Panc1 (cell line): ENCODE measurements at places on chromosomes 1 and 21. TPM values are rescaled to one million over a fixed set of nuclear protein-coding genes. Genes with fewer than 3 reads are reported as not detected.
A peak's percentile ranks its signal among the peaks of the same experiment; 100 is the strongest.

Gene COL24A1
- total RNA-seq, result 0.08 TPM

GRCh38 chr1:74396933-74397332 is 115.5 kb downstream of the LRRC53 start:
- H3K4me1 ChIP-seq, result no peaks in the 10 kb centered on the region
- no peaks in the 10 kb centered on the region for H3K27me3 ChIP-seq
- H3K4me3 ChIP-seq, result no peak overlapping the region
- no peak for DNase-seq
- no peak overlapping the region for H3K27ac ChIP-seq

DNA sequence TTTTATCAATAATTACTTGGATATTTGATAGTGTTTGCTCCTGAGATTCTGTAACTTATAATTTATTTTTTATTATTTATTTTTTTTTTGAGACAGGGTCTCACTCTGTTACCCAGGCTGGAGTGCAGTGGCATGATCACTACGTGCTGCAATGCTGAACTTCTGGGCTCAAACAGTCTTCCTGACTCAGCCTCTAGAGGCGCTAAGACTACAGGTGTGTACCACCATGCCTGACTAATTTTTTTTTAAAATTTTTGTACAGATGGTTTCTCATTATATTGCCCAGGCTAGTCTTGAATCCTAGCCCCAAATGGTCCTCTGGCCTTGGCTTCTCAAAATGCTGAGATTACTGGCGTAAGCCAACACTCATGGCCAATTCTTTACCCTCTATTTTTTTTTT is 845.5 kb upstream of the ADGRL4 start:
- no peak overlapping the region for H3K27ac ChIP-seq
- no peaks in the 10 kb centered on the region for H3K27me3 ChIP-seq
- no peak for DNase-seq
- no peaks in the 10 kb centered on the region for H3K36me3 ChIP-seq
- no peaks in the 10 kb centered on the region for H3K4me1 ChIP-seq
- no peak overlapping the region for H3K4me3 ChIP-seq

DNA sequence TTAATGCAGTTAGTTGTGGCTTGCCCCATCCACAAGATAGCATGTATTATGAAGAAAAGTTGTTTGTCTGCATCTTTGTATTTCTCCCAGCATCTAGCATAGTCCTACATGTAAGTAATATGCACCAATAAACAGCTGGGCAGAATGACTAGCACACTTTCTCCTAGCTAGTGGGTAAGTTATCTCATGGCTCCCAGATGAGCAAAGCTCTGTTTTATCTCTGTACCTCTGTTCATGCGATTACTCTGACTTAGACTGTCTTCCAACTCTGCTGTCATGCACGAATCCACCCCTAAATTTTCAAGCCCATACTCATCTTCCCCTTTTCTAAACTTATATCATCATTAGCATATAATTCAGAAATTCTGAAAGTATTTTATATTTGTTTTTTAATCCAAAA is 37.5 kb upstream of the KCTD3 start:
- no peak overlapping the region for H3K27ac ChIP-seq
- no peaks in the 10 kb centered on the region for H3K36me3 ChIP-seq
- no peak overlapping the region for H3K4me3 ChIP-seq
- H3K4me1 ChIP-seq, result no peaks in the 10 kb centered on the region

DNA sequence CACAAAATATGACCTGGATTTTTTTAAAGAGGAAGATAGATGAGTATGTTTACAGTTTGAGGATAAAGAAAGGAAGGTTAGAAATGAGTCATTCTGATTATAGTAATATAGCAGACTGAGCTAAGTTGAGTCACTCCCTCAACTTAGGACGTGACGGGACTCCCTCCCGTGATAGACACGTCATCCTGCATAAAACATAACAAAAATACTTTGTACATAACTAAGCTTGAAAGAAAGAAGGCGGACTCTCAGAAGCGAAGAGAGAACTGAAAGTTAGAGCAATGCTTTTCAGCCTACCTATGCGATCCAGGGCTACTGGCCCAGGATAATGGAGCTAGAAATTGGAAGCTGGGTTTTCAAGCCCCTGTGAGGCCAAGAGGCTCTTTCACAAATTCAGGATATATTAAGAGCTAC is 53.0 kb upstream of the DESI2 start:
- peak; percentile 89 for DNase-seq
- H3K4me1 ChIP-seq, result peaks cover 5% of the 10 kb centered on the region; the same call in 1 of the 2 replicates
- no peaks in the 10 kb centered on the region for H3K36me3 ChIP-seq

Gene SLAMF6
- not detected for total RNA-seq

Gene NBPF19
- total RNA-seq, result 13.8 TPM

GRCh38 chr21:44564886-44565598 is 6.4 kb upstream of the KRTAP10-3 start:
- H3K36me3 ChIP-seq, result no peaks in the 10 kb centered on the region
- no peaks in the 10 kb centered on the region for H3K4me1 ChIP-seq
- no peak overlapping the region for H3K27ac ChIP-seq
- no peaks in the 10 kb centered on the region for H3K27me3 ChIP-seq
- no peak overlapping the region for H3K4me3 ChIP-seq

Gene HMGCL
- 30.8 TPM for total RNA-seq

DNA sequence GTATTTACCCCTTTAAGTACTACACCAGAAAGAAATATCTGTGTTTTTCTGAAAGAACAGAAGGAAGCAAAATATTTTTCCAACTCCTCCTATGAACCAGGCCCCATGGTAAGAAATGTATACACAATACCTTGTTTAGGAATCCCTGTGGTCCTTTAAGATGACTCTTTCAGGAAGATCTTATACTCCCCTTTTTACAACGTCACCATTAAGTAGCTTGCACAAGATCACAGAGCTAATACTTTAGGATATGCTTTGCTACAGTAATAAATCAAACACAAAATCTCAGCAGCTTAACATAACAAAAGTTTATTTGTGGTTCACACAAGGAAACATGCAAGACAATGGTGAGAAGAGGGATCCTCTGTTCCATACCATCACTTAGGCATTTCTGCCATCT is 8.8 kb upstream of the LAMB3 start:
- no peaks in the 10 kb centered on the region for H3K4me1 ChIP-seq
- H3K4me3 ChIP-seq, result no peak overlapping the region

Gene SH2D1B
- not detected for total RNA-seq

Gene CFAP141
- total RNA-seq, result not detected

- DNase-seq, result no peak
- H3K4me3 ChIP-seq, result peak overlapping the region; percentile 57
- peaks cover 9% of the 10 kb centered on the region; the same call in 1 of the 2 replicates for H3K36me3 ChIP-seq
- H3K27ac ChIP-seq, result peak overlapping the region; percentile 85
- H3K27me3 ChIP-seq, result no peaks in the 10 kb centered on the region
Measured at GRCh38 chr1:235105051-235106043, 23.3 kb downstream of the TOMM20 start.

Gene MOV10
- total RNA-seq, result 106 TPM

- no peak for DNase-seq
- no peaks in the 10 kb centered on the region for H3K27me3 ChIP-seq
- H3K4me3 ChIP-seq, result no peak overlapping the region
- H3K36me3 ChIP-seq, result no peaks in the 10 kb centered on the region
- H3K27ac ChIP-seq, result no peak overlapping the region
Measured at GRCh38 chr1:12126781-12127180, 40.0 kb upstream of the TNFRSF1B start.

DNA sequence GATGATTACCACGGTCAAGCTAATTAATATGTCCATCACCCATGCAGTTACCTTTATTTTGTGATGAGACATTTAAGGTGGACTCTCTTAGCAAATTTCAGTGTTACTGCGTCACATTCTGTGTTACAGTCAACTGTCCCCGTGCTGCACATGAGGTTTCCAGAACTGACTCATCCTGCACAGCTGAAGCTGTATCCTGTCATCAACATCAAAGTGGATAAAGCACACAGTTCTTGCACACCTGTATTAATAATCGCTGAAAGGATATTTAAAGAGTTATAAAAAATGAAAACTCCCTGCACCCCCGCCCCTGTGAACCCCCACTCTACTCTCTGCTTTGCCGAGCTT is 3.4 kb upstream of the KRTAP10-5 start:
- H3K4me1 ChIP-seq, result peaks cover 4% of the 10 kb centered on the region; the same call in 1 of the 2 replicates
- DNase-seq, result no peak
- peaks cover 4% of the 10 kb centered on the region for H3K27me3 ChIP-seq
- H3K36me3 ChIP-seq, result no peaks in the 10 kb centered on the region

- no peaks in the 10 kb centered on the region for H3K36me3 ChIP-seq
- H3K27ac ChIP-seq, result no peak overlapping the region
- no peaks in the 10 kb centered on the region for H3K27me3 ChIP-seq
- no peak overlapping the region for H3K4me3 ChIP-seq
- H3K4me1 ChIP-seq, result no peaks in the 10 kb centered on the region
- no peak for DNase-seq
Measured at GRCh38 chr1:247175458-247175857, 3.6 kb upstream of the ZNF124 start.

- no peak overlapping the region for H3K27ac ChIP-seq
- H3K36me3 ChIP-seq, result no peaks in the 10 kb centered on the region; the same call in 1 of the 2 replicates
- no peak overlapping the region for H3K4me3 ChIP-seq
- H3K27me3 ChIP-seq, result no peaks in the 10 kb centered on the region
Measured at GRCh38 chr21:37455504-37455911, 88.9 kb downstream of the DYRK1A start.

Gene TMEM201
- total RNA-seq, result 26.5 TPM

Gene KIF2C
- total RNA-seq, result 69.4 TPM

- H3K27me3 ChIP-seq, result no peaks in the 10 kb centered on the region
- H3K4me1 ChIP-seq, result no peaks in the 10 kb centered on the region
- no peaks in the 10 kb centered on the region for H3K36me3 ChIP-seq
- H3K27ac ChIP-seq, result no peak overlapping the region
Measured at GRCh38 chr1:208864366-208864965, 620.3 kb upstream of the PLXNA2 start.

Gene TLCD4
- 2.9 TPM for total RNA-seq

DNA sequence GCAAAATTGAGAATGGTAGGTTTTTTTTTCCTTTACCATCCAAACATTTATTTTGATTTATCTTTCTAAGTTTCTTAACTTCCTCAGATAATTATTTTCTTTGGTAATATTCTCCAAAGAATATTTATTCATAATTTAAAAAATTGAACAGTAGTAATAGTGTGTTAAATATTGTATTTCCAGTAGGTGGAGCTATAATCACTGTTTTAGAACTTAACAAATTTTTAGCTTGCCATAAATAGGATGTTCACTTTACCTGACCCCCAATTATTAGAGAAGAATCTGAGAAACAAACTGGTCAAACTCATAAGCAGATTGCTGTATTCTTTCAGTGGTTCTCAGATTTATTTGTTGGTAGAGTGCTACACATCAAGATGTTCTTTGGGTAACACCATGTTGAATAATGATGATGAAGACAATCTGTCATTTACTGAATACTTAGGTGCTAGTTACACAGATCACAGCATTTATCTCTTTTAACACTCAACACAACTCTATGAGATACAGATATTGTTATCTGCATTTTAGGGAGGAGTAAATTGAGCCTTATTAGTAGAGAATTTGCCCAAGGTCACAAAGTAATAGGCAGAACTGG is 82.4 kb upstream of the GPR88 start:
- H3K4me3 ChIP-seq, result no peak overlapping the region
- no peak for DNase-seq
- no peaks in the 10 kb centered on the region for H3K27me3 ChIP-seq
- no peaks in the 10 kb centered on the region; the same call in 1 of the 2 replicates for H3K4me1 ChIP-seq
- H3K36me3 ChIP-seq, result no peaks in the 10 kb centered on the region

DNA sequence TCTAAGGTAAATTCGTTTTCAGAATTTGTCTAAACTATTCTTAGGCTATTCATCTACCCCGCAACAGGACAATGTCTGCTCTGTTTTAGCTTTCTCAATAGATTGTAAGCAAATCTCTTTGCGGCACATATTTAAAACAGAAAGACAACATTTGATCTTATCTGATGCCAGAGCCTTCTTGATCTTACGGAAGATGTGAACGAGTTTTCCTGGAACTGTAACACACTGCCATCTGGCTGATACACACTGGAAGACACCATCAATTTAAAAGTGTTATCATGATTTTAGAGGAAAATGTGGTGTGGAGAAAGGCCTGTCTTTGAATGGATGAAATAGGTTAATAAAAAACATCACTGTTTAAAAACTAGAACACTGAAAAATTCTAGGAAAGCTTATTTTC is 36.1 kb downstream of the COA6 start:
- no peak for DNase-seq
- no peak overlapping the region for H3K4me3 ChIP-seq

- H3K27ac ChIP-seq, result no peak overlapping the region
- H3K27me3 ChIP-seq, result no peaks in the 10 kb centered on the region
- no peak overlapping the region for H3K4me3 ChIP-seq
- no peaks in the 10 kb centered on the region for H3K36me3 ChIP-seq
Measured at GRCh38 chr21:35394634-35395369, 345.7 kb upstream of the RUNX1 start.

GRCh38 chr1:58096714-58097113 is 449.8 kb downstream of the OMA1 start:
- H3K27ac ChIP-seq, result no peak overlapping the region
- H3K4me3 ChIP-seq, result no peak overlapping the region
- DNase-seq, result no peak
- H3K36me3 ChIP-seq, result no peaks in the 10 kb centered on the region
- no peaks in the 10 kb centered on the region for H3K4me1 ChIP-seq
- H3K27me3 ChIP-seq, result no peaks in the 10 kb centered on the region

DNA sequence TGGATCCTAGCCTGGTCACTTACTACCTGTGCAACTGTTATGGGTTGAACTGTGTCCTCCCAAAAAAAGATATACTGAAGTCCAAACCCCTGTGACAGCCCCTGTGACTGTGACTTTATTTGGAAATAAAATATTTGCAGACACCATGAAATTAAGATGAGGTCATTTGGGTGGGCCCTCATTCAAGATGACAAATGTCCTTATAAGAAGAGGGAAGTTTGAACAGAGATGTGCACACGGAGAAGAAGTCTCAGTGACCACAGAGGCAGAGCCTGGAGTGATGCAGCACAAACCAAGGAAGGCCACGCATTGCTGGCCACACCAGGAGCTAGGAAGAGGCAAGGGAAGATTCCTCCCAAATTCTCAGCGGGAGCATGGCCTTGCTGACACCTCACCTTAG is 249.7 kb upstream of the RUNX1 start:
- H3K4me1 ChIP-seq, result no peaks in the 10 kb centered on the region; the same call in 1 of the 2 replicates
- DNase-seq, result no peak
- no peak overlapping the region for H3K27ac ChIP-seq
- H3K4me3 ChIP-seq, result no peak overlapping the region
- H3K36me3 ChIP-seq, result no peaks in the 10 kb centered on the region

DNA sequence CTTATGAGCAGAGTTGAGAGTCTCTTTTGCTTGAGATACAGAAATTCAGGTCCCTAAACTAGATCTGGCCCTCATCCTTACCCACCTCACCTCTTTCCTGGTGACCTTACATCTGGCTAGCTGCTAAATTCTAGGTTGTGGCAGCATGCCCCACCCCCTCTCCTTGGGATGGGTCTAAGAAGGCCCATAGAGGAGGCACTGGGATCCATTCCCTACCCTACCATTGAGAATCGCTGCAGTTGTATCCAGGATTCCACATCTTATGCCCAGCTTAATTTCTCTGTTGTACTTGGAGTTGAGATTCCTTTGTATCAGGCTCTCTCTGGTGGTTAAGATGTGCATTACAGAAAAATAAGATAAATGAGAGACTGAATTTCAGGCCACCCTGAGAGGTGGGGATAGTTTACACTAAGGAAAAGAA is 9.5 kb upstream of the TMEM39B start:
- H3K4me1 ChIP-seq, result peaks cover 4% of the 10 kb centered on the region; the same call in 1 of the 2 replicates
- no peaks in the 10 kb centered on the region for H3K27me3 ChIP-seq
- peak; percentile 48 for DNase-seq
- no peak overlapping the region for H3K4me3 ChIP-seq
- H3K36me3 ChIP-seq, result peaks cover 30% of the 10 kb centered on the region
- H3K27ac ChIP-seq, result no peak overlapping the region

Gene FASLG
- total RNA-seq, result not detected
